ENCODE measurements at places on chromosomes 11 and 22. TPM values are rescaled to one million over a fixed set of nuclear protein-coding genes. Genes with fewer than 3 reads are reported as not detected.

- DNase-seq: no peak
These were observed 10.9 kb upstream of the MFNG start for GRCh38 chr22:37497062-37497599.

DNA sequence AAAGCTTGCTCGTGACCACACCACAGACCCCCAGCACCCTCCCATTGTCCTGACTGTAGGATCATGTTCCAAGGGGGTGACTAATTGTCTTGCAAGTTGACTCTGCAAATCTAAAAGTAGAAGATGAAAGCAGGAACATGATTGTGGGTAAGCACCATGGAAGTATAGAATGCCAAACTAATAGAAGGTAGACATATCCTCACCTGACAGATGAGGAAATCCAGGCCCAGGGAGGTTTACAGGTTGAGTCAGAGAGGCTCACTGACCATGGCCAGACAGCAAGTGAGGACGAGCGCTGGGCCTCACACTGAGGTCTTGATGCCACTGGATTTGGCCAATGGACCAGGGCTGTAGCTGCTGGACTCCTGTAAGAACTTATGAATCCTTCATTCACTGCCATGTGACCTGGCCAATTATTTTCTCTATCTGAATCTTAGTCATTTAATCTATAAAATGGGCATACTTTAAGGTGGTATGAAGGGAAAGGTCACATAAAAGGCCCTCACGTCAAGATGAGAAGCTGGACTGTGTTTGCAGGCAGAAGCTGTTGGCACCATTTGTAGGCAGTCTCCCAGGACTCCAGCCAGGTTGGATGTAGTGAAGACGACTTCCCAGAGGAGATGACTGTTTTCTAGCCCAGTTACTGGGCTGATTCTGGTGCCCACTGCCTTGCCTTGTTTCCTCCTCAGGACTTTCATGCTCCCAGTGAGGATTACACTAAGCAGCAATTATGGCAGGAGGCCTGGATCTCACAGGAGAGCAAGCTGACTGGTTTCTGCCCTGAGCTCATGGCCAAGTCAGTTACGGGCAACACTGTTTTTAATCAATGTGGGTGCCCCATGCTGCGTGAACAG lies 54.6 kb downstream of the GAB4 start:
- DNase-seq: no peak

- DNase-seq: no peak
These were observed 15.0 kb downstream of the DENND5A start for GRCh38 chr11:9250139-9250582.

DNA sequence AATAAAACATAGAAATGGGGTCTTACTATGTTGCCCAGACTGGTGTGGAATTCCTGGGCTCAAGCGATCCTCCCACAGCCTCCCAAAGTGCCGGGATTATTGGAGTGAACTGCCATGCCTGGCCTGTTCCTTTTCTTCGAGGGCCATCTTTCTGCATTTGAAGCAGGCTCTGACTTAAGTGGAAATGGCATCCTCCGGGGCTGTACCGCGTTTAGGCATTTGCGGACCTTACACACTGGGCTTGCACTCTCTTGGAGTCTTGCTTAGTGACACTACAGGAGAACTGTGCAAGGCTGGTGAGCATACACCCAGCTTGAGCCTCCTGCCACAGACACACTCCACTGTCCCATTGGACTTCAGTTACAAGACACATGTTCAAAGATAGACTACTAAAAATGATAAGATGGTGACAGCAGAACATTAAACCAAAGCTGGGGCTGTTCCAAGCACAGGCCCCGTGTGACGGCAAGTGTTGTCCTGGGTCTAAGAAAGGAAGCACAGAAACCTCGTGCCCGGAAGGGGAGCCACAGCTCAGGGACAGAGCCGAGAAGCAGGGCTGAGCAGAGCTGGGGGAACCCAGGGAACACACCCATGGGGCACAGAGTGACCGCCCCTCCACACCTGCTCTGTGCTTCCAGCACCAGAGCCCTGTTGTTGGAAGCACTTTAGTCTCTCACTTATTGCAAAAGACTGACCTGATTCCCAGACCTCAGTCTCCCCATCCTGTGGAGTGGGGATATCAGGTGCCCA lies 59.0 kb upstream of the SHANK2 start:
- no peak for DNase-seq

The MGAT3 gene
- not detected for total RNA-seq

GRCh38 chr11:57547854-57548377 lies 10.5 kb downstream of the SMTNL1 start:
- no peak for DNase-seq

DNA sequence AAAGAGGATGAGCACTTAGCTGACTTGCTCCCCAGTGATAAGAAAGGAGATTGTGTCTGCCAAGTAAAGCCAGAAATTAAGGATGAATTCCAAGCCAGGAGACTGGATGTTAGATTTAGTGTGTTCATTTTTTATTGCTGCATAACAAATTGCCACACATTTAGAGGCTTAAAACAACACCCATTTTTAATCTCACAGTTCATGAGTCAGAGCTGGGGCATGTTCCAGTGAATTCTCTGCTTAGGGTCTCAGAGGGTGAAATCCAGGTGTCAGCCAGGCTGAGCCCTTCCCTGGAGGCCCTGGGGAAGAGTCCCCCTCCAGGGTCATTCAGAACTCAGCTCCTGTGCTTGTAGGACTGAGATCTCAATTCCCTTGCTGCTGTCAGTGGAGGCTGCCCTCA lies 352.8 kb downstream of the BUD13 start:
- no peak for DNase-seq

The SPI1 gene
- not detected for total RNA-seq

GRCh38 chr11:110919241-110919922 lies 207.1 kb upstream of the ARHGAP20 start:
- no peak for DNase-seq

DNA sequence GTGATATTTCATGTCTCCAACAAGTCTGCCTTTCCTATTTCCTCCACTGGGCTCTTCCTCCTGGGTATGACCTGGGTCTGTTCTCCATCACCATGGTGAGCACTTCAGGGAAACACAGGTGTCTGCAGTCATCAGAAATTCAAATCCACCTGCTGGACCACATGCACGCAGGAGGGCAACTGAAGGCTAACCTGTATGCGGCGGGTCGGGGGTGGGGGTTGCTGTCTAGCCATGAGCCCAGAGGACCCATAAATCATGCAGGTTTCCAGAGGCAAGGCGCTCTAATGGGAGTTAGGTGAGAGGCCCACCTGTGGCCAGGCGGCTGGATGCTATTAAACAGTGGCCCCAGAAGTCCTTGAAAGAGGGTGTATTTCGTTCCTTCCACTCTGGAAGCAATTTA lies 11.1 kb upstream of the PAMR1 start:
- DNase-seq: no peak

GRCh38 chr11:67820081-67820480 lies 145.7 kb upstream of the ALDH3B2 start:
- no peak for DNase-seq

DNA sequence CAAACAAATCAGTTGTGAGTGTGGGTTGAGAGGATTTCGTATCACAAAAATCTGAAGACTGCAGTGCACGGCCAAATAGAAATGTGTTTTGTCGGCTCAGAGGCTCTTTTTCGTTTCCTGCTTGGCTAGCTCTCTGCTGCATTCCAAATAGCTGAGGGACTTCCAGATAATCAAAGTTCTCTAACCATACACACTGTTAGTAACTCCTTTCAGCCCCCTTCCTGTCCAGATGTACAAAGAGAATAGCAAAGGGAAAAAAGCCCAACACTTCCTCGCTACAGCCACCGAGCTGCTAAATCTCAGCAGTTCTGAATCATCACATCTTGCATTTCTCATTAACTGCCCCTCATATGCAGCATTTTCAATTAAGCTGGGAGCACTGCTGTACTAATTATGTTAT lies 203.1 kb downstream of the TENM4 start:
- DNase-seq: no peak

DNA sequence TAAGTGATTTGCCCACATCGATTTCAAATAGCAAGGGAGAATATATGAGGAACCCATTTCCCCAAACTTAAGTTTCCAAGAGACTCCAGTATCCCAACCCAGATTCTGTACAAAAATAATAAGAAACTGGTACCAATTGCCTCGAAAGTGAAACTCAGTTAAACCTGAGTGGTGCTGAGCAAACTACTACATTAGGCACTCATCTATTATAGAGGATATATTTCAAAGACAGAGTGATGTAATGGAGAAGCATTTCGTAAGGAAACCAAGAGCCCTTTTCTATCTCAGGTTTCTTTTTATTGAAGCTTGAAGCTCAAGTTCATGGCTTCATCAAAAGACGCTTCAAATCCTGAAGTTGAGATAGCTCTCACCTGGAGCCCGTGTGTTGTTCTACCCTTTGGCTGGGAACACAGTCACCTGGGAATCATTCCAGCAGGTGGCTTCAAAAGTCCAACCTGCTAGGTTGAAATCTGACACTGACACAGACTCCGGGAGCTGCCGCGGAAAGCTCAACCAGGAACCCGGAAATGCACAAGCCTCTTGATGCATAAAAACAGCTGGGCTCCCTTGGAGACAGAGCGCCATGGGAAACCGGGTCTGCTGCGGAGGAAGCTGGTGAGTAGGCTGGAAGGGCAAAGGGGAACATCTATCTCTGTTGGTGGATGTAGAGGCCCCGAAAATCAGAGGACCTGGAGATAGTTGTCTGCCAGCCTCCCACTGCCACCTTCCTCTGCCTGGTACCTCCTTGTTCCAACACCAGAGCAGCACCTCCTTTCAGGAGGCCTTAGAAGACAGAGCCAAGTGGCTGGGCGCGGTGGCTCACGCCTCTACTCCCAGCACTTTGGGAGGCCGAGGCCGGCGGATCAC lies at the start of gene C11orf52:
Gene C11orf52 (plus strand): TSS at position 524 of the 867 bp plus-strand sequence. CDS start 60 bp downstream, at position 584.
- DNase-seq: peak; percentile 89

DNA sequence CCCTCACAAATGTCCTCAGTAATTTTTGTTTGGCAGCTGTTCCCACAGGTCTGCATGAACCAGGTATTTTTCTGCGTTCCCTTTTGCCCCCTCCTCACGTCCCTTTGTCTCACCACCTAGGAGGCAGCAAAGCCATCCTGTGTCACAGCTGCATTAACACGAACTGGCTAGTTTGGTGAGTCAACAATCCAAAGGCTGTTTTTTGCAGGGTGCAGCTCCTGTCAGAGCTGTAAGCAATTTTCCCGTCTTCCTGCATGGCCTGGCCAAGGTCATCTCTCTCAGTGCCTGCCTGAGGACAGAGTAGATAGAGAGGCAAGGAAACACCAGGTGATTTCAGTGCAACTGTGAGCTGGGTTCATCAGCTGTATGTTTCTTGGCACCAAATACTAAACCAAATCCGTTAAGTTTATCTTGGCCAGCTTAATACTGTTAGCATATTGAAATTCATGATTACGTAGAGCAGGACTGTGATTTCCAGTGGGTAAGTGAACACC lies 20.6 kb upstream of the VSIG10L2 start:
- DNase-seq: peak; percentile 79

- DNase-seq: peak; percentile 77
These were observed at the start of gene FADS3 for GRCh38 chr11:61891331-61892084. TSS of gene FADS3 (minus strand) at chr11:61891545. CDS start at chr11:61891381, 164 bp downstream.

GRCh38 chr22:31719850-31720471 lies 30.0 kb downstream of the PRR14L start:
- no peak for DNase-seq

GRCh38 chr11:84905411-84905810 lies 721.7 kb downstream of the DLG2 start:
- DNase-seq: no peak
